Transverse colon (tissue), 4 donors: ENCODE measurements at places on chromosomes 2 and 18. TPM values are rescaled to one million over a fixed set of nuclear protein-coding genes. Genes with fewer than 3 reads are reported as not detected.
A peak's percentile ranks its signal among the peaks of the same experiment; 100 is the strongest.

DNA sequence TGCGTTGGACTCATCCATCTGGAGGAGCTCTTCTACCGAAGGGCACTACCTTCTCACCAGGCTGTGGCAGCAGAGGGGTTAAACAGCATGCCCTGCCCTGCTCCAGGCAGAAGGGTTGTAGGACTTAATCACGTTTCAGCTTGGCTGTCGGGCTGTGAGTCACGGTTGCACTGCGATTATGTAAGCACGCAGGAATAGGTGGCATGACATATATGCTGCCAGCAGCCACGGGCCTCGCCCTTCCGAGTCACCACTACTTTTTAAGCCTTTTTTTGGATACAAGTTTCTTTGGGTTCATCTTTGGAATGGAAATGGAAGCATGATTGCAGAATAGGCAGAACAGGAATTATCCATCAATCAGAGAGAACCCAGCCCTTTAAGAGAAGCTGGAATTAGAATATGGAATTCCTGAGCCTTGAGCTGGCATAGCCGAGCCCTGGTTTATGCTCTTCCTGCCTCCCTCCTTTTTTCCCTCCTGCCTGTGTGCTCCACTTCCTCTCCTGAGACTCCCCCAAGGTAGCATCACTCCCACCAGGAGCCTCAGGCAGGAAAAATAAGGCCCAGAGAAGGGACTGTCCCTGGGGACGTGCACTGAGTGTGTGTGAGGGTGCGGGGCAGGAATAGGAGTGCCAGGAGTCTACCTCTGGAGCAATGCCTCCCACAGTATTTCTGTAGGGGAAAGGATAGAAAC lies 86.8 kb downstream of the SEMA4F start:
- peak; percentile 85 for DNase-seq

DNA sequence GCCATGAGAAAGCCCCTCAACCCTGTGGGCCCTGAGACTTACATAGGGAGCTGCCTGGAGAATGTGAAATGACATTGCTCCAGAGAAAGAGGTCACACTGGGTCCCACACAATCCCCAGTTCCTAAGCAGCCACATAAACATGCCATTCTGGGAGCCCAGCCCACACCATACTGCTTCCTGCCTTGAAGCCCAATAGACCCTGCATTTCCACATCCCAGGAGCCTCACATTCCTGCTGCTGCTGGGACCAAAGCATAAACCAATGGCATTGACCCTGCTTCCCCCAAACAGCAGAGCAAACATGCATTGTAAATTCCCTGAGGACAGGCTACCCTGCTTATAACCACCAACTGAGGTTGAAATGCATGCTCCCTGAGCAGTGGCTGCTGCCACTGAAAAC lies 1117.6 kb upstream of the SLC39A10 start:
- no peak for DNase-seq

- no peak for DNase-seq
Observed at GRCh38 chr2:121489284-121489683, 41.4 kb upstream of the RNU4ATAC start.

- DNase-seq: no peak
Observed at GRCh38 chr18:74370115-74370514, 54.5 kb downstream of the C18orf63 start.

DNA sequence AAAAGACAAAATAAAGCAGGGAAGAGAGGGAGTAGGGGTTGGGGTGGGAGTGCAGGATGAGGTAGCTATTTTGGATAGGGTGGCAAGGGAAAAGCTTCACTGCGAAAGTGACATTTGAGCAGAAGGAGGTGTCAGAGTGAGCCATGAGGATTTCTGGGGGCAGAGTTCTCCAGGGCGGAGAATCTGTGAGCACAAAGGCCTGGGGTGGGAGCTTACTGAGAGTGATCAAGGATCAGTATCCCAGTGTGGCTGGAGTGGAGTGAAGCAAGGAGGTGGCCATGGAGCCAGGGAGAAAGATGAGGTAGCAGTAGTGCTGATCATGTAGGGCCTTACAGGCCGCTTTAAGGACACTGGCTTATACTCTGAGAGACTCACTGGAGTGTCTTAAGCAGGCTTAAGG lies 210.9 kb upstream of the FOSL2 start:
- DNase-seq: no peak

PCARE gene
- under 0.01 TPM for total RNA-seq
